ENCODE measurements at places on chromosomes 11 and 22.

- DNase-seq: peak; percentile 60
Measured at GRCh38 chr11:59216641-59217564, 4.2 kb upstream of the MPEG1 start.

GRCh38 chr22:42016111-42016510 lies 17.5 kb downstream of the WBP2NL start:
- no peak for DNase-seq

GRCh38 chr11:14773755-14774154 lies 118.3 kb downstream of the CYP2R1 start:
- DNase-seq: no peak

DNA sequence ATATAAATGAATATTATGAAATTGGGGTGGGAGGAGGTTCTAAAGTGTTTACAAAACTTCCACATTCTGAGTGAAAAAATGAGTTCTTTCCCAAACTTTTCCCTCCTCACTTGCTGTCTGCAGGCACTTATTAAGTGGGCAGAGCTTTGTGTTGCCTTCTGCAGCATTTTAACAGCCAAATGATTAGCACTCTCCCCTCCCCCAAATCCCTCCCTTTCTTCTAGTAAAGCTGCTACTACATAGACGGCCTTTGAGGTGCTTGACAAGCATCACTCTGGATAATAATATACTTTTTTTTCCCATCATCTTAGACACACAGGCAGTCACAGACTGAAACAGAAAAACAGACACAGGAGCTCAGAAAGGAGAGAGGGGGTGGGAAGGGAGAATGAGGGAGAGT lies 493.5 kb downstream of the DLG2 start:
- no peak for DNase-seq

DNA sequence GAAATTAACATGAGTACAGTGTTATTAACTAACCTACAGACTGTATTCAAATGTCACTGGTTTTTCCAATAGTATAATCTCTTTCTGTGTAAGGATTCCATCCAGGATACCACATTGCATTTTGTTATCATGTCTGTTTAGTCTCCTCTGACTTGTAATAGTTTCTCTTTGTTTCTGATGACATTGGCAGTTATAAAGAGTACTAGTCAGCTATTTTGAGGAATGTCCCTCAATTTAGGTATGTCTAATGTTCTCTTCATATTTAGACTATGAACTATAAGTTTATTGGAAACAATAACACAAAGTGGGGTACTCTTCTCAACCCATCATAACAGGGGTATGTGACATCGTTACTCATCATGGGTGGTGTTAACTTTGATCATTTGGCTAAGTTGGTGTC lies 20.3 kb upstream of the ME3 start:
- no peak for DNase-seq

GRCh38 chr11:111540937-111541253 lies 375 bp downstream of the LAYN start:
- no peak for DNase-seq

DNA sequence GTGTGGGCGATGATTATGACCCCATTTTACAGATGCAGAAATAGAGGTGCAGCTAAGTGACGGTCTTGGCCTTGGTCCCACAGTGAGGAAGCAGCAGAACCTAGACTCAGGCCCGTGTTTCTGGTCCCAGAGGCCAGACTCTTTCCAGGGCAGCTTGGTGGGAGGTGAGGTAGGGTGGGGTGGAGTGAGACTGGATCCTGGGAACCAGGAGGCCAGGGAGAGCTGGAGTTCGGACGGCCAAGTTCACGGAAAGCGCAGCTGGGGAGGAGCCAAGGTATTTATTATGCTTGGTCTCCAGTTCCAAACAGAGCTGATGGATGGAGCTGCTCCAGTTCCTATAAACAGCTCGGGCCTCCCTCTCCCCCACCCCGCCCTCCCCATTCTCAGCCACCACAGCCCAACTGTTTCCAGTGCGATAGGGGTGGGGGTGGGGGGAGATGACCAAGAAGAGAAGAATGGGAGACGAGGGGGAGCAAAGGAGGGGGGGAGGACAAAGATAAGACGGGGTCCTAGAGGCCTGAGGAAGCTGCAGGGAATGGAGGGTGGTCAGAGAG lies 16.2 kb downstream of the LRRC32 start:
- DNase-seq: no peak

- no peak for DNase-seq
Measured at GRCh38 chr11:128895526-128895925, 4.4 kb downstream of the KCNJ5 start.

DNA sequence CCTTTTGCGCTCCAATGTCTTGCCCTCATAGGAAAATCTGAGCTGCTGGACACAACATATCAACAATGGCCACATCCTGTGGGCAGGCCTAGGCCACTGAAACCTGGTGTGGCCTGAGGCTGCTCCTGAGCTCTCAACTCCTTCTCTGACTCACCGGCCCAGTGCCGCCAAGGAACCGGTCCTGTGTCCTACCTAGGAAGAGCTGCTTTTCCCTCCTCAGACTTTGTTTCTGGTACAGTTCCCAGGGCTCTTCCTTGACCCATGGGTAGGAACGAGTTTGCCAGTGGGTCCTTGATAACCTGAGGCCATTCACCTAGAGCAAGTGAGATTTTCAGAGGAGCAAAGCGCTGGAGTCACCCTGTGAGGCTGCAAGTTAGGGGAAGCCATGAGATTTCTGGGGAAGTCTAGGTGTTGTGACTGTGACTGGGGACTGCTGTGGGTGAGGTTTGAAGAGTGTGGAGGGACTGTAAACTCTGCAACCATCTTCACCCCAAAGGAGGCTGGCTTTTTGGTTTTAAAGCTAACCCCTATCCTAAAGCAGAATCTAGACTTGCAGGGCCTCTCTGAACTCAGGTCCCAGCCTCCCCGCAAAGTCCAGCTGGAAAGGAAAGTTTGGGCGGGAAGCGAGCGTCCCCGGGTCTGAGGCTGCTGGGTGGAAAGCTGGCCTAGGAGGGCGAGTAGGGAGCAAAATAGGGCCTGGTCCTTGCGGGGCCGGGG lies 12.0 kb upstream of the PAX6 start:
- no peak for DNase-seq

DNA sequence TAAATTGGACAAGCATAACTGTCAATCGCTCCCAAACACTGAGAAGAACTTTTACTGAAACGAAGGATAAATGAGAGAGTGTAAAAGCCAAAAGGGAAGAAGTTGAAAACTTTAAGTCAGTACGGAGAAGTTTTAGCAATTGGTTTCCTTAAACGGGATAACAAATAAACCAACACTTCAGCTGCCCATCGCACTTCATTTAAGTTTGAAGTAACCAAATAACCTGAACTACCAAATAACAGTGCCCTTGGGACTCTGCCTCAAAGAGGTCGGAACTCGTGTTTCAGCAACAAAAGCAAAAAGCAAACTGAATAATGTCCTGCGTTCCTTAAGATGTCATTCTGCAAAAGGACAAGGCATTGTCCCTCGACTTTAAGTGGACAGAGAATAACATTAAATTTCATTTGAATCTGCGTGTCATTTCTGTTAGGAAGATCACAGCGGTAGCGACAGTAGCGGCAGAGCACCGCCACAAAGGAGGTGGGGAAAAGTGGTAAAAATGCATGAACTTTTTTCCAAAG lies 127.0 kb upstream of the C11orf58 start:
- DNase-seq: no peak

DNA sequence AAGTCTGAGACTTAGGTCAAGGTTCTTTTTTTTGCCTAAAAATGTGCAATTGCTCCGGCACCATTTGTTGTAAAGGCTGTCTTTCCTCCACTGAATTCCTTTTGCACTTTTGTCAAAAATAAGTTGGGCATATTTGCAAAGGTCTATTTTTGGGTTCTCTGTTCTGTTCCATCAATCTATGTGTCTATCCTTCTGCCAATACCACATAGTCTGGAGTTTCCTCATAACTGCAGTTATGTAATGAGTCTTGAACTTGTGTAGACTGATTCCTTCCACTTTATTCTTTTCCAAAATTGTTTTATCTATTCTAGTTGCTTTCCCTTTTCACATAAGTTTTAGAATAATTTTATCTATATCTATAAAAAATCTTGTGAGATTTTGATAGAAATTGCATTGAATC lies 6.7 kb downstream of the KCNJ5 start:
- DNase-seq: no peak
